Mucosa of descending colon (tissue), 3 donors: ENCODE measurements at places on chromosomes 12 and 14. TPM values are rescaled to one million over a fixed set of nuclear protein-coding genes. Genes with fewer than 3 reads are reported as not detected.

DNA sequence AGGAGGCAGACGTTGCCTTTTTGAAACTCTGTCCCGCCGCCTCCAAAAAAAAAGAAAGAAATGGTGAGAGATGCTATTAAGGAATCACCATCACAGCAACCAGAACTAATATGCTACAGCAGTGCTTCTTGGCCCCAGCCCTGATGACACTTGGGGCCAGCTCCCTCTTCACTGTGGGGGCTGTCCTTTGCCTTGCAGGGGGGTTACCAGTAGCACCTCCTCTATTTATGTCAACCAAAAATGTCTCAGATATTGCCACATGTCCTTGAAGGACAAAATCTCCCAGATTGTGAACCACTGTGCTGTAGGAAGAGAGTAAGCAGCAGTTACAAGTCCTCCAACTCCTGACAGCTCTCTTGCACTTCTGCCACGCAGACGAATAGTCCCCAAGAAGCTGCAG, 76.4 kb downstream of the LRRC74A start:
- DNase-seq: no peak

DNA sequence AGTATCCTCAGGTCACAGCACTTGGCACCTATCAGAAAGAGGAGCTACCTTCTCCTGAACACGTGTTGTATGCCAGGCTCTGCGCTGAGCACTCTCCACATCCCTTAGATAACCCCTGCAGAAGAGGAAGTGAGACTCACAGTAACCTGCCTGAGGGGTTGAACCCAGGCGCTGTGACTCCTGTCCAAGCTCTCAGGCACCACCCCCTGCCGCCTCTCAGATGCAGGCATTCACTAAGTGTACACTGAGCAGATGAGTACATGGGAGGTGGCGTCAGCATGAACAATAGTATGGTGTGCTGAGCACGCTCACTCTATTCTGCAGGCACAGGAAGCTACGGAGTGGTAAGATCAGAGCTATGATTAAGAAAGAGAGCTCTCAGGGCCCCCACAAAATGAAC, 21.0 kb upstream of the RIC8B start:
- DNase-seq: no peak

The SLCO1B1 gene
- total RNA-seq: not detected

The HCAR1 gene
- 0.07 TPM for total RNA-seq

DNA sequence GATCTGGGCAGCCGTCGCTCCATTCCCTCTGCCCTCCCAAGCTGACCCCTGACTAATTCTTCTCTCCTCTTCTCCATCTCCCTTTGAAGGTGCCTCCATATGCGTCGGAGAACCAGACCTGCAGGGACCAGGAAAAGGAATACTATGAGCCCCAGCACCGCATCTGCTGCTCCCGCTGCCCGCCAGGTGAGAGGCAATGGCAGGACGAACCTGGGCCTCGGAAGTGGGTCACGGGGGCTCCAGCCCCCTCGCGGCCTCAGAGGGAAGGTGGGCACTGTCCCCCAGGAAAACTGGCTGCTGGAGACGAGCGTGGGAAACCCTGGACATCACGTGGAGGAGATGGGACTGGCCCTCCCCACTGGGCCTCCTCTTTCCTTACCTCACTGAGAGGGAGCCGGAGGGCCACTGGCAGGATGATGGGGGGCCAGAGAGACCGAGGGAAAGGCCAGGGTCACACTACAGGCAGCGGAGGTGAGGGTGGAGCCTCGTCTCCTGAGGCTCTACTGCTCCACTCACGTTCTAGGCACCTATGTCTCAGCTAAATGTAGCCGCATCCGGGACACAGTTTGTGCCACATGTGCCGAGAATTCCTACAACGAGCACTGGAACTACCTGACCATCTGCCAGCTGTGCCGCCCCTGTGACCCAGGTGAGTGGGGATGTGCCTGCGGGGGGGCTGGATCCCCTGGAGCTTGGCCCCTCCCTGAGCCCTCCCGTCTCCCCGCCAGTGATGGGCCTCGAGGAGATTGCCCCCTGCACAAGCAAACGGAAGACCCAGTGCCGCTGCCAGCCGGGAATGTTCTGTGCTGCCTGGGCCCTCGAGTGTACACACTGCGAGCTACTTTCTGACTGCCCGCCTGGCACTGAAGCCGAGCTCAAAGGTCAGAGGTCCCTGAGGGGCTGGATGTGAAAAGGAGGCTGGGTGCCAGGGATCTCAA, 806 bp downstream of the LTBR start:
- DNase-seq: no peak

DNA sequence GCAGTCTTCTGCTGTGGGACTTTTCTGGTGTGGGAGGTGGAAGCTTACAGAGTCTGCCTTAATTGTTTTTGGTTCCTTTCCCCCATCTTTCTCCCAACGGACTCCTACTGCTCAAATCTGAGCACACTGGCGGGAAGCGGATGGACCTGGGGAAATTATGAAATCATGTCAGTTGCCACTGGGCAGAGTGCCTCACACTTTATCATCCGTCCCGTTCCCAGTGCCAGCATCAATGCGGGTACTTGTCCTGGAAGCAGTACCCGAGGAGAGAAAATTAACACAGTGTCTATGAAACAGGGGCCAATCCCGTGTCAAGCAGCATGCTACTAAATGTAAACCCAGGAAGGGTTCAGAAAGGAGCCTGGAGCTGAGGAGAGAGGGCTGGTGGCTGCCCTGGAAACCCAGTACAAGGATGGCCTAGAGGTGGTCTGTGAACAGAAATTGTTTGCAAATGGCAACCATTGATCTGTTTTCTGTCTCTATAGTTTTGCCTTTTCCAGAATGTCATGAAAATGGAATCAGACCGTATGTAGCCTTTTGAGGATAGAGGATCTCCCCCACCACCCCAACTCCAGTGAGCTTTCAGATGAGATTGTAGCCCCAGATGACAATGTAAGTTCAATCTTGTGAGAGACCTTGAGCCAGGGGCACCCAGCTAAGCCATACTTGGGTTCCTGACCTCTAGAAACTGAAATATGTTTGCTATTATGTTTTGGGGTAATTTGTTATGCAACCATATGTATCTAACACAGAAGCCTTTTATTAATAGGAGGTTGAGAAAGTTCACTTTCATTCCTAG, 908 bp upstream of the CDKL1 start:
- no peak for DNase-seq

DNA sequence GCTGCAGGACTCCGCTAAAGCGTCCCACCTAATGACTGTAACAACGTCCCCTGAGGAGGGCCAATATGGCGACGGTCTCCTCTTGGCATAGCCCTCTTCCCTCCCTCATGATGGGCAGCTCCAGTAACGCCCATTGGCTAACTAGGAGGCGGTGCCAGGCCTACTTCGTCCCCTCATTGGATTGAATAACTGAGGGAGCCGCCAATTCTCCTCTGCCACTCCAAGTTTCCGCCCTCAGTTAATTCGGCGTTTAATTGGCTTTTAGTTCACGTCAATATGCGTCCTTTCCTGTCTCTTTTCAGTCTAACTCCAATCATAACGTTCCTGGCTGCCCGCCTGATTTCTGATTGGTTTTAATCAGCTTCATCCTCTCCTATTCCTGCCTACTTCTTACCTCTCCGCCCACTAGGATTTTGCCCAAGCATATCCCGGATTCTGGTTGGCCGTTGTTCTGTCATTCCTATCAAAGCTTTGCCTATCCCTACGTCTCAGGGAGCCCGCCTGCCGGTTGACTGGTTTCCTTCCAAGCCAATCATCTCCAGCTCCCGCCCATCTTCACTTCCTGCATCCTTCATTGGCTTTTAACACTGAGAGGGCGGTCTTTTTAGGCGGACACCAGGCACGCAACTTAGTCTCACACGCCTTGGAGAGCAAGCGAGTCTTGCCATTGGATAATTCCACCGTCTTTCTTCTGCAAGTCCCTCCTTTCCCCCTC, 430 bp upstream of the SP1 start:
- DNase-seq: peak; percentile 99

DNA sequence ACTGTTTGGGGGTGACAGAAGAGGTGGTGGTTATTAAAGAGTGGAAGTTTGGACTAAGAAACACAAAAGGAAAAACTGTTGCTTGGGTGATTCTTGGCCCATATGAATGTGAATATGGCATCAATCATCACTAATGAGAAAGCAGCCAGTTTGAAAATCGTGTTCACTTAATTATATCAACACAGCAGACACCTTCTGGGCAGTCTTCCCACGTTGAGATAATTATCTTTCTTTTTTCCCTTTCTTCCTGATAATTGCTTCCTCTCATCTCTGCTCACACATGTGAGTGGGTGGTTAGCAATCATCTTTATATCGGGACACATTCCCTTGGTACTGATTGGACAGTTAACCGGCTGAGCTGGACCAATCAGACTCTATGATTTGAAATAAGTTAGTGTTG, 539.7 kb downstream of the AACS start:
- DNase-seq: no peak

The KLRC2 gene
- not detected for total RNA-seq

DNA sequence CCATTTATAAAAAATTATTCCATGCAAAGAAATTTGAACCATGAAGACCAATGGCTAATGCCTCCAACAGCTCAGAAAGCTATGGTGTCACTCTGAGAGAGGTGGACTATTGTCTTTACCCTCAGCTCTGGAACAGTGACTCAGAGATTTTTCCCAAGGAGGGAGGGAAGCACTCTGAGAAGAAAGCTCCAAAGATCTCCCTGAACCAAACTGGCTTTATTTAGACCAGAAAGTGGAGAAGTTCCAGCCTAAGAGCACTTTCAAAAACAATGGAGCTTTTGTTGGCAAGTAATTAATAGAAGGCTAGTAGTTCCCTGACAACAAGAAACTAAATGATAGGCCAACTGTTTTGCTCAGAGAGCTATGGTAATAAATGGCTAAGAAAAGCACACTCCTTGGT, 599.9 kb upstream of the MDGA2 start:
- no peak for DNase-seq

GRCh38 chr12:19220852-19221466, 91.4 kb downstream of the PLEKHA5 start:
- DNase-seq: no peak

- DNase-seq: no peak
Measured at GRCh38 chr12:101863981-101864380, 13.4 kb upstream of the DRAM1 start.

DNA sequence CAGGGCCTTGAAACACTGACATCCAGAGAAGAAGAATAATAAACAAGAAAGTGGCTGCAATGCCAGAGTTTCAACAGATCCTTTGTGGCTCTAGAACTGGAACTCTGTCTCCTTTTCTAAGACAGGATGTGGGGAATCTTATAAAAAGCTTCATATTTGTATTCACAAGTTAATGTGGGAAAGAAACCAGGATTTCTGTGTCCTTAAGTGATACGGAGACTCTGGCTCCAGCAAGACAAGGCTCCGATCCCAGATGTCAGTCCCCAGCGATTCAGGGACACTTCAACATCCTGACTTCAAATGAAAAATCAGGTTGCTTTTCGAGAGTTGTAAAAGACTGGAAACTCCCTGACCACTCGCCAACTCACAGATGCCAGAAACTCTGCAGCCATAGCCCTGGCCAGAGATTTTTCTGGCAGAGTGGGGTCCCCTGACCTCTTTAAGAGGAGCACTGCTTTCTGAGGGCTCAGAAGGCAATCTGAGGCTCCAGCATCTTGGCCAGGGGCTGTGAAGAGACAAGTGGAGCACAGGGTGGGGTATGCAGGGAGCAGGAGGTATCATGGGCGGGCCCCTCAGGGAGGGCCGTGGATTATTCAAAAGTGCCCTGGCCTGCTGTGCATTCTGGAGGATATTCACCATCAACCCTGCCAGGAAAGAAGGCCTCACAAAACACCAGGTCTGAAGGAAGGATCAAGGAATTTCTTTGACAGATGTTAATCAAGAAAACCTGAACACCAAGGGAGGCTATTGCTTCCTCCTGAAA, 53.3 kb downstream of the TMX1 start:
- DNase-seq: peak; percentile 42

GRCh38 chr12:90995010-90995409, 9.8 kb downstream of the EPYC start:
- no peak for DNase-seq

DNA sequence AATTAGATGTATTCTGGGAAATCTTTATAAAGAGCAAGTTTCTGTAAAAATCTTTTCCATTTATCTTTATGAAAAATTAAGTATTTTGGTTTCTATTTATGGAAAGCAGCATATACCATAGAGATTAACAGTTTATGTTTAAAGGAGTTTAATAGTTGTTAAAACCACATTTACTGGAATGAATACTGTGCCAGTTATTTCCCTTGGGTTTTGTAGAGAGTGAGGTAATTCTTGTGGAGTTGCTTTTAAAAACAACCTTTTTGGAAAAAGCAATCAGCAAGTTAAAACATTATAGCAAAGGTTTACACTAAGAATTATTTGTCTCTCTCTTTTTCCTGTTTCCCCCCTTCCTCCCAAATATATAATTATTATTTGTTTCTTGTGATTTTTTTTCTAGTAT, 34.9 kb downstream of the AEBP2 start:
- DNase-seq: no peak

- peak; percentile 27 for DNase-seq
Measured at GRCh38 chr14:104222396-104223036, 84.1 kb downstream of the KIF26A start.

The PTHLH gene
- total RNA-seq: not detected

- no peak for DNase-seq
Measured at GRCh38 chr12:24582954-24583601, 365.8 kb downstream of the BCAT1 start.

DNA sequence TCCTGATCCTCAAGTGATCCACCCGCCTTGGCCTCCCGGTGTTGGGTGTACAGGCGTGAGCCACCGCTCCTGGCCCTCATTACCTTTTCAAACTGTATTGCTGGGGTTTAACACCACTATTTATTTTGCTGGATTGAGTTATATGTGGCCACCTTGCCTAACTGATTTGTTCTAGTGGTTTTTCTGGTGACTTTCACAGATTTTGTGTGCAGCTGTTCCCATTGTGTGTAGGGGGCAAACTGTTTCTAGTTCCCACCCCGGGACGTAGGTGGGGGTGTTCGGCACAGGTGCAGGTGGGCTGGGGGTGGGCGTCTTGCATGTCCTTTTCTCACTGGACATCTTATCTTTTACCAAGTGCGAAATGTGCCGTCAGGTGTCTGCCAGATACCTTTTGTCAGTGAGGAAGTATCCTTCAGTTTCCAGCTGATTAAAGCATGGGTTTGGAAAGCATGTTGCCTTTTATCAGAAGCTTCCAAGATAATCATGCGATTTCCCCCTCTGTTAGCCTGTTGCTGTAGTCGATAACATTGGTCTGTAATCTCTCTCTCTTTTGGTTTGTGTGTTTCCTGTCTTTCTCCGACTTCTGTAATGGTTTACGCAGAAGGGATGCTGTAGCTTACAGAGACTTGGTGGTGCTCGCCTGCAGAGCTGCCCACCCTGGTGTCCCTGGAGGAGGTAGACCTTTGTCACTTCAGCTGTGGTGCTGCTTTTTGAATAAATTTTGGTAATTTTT, 33.6 kb downstream of the AACS start:
- DNase-seq: no peak

DNA sequence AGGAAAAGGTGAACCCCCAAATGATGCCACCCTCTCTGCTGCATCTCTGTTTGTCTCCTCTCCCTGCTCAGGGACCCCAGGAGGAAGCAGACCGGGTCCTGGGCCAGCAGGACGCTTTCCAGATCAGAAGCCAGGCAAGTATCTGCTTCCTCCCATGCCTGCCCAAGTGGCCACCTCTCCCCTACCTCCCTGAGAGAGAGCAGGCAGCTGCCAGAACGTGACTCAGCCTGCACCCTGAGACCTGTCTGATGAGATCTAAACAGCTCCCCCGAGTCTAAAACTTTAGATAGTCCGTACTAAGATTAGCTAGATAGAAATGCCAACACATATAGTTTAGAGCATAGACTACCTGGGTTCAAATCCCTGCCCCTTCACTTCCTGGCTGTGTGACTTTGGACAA, 31.2 kb upstream of the OAS1 start:
- DNase-seq: no peak
